ENCODE measurements at places on chromosomes 1 and 21.

DNA sequence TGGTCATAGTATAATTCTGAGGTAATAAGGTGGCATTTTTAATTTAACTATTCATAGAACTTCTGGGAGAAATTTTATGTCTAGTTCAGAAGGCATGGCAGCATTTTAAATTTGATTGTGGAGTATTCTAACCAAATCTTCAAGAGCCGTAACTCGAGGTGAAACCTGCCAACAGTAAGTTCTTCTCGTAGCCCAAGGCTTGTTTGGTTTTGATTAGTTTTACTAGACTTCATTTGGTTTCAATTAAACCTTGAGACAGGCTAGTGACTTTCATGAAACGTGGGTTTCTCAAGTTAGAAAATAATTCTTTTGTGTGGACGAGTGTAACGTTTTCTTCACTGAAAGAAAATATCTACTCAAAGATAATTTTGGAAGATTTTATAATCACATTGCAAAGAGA, 395.5 kb downstream of the USP25 start:
- no peaks in the 10 kb centered on the region for H3K27me3 ChIP-seq
- no peak for DNase-seq
- no peak overlapping the region for H3K4me3 ChIP-seq
- H3K27ac ChIP-seq = no peak overlapping the region

GRCh38 chr1:89802051-89802450, 18.8 kb upstream of the LRRC8D start:
- H3K27ac ChIP-seq = no peak overlapping the region
- no peaks in the 10 kb centered on the region for H3K36me3 ChIP-seq
- no peak for DNase-seq
- peaks cover 27% of the 10 kb centered on the region for H3K4me1 ChIP-seq

DNA sequence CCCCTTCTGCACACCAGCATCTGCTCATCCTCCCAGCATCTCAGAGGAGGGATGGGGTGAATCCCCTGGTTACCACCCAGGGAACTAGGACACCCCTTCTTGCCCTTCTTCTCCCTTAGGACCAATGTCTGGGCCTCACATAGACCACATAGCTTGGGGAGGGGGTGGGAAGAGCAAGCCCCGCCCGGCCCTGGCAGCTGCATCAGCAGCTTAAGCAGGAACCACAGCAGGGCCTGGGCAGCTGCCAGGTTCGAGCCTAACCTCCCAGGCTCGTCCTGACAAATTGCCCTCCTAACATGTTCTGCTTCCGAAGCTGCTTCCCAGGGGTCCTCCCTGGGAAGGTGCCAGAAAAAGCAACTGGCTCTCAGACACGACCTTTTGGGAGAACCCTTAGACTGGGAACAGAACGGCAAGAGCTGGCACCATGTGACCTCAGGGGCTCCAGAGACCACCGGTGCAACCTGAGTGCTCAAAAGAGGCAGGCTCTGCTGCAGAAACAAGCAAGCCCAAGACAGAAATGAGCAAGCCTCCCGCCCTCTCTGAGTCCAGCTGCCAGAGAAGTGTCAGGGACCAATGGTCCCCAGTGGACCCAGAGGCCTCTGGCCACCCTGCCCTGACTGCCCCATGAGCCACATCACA, 18.4 kb upstream of the CLSTN1 start:
- peaks cover 13% of the 10 kb centered on the region for H3K4me1 ChIP-seq
- H3K27me3 ChIP-seq = no peaks in the 10 kb centered on the region
- no peak for DNase-seq
- H3K36me3 ChIP-seq = no peaks in the 10 kb centered on the region
- H3K27ac ChIP-seq = no peak overlapping the region

DNA sequence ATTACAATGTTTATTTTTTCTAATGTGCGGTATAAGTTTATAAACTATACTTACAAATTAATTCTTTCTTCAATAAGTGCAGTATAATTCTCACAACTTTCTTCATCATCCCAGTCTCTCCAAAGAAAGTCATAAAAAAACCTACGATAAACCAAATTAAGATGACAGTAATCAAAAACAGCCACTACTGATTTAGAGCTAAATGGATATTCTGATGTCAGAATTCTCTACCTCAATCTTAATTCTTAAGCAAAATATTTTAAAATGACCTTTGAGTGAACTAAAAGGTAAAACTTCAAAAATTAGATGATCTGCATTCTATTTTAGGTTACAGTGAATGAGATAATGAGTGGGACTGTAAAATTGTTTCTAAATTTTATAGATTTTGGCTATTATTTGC, 13.6 kb downstream of the SHCBP1L start:
- H3K4me1 ChIP-seq = no peaks in the 10 kb centered on the region
- H3K27ac ChIP-seq = no peak overlapping the region
- H3K4me3 ChIP-seq = no peak overlapping the region
- no peaks in the 10 kb centered on the region for H3K36me3 ChIP-seq
- DNase-seq = no peak

- H3K27ac ChIP-seq = no peak overlapping the region
- no peak overlapping the region for H3K4me3 ChIP-seq
- H3K36me3 ChIP-seq = no peaks in the 10 kb centered on the region
- H3K4me1 ChIP-seq = no peaks in the 10 kb centered on the region
- no peaks in the 10 kb centered on the region for H3K27me3 ChIP-seq
Measured at GRCh38 chr1:218829097-218829496, 344.6 kb upstream of the LYPLAL1 start.

DNA sequence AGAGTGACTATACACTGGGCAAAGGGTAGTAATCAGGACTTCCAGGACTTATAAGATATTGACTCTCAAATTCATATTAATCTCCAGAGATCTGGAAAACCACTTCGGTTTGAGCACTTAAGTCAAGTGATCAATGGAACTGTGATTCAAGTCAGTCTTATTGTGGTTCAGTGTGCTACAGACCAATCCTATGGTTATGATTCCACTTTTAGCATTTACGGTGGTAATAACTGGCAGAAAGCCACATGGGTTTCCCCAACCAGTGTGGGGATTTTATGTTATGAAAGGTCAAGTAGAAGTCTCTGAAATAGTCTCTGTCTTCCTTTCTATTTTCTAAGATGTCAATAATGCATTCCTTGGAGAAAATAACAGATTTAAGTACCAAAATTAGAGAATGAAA, 151.3 kb upstream of the NEGR1 start:
- H3K27me3 ChIP-seq = no peaks in the 10 kb centered on the region
- H3K4me3 ChIP-seq = no peak overlapping the region
- H3K36me3 ChIP-seq = no peaks in the 10 kb centered on the region

GRCh38 chr1:182299728-182300616, 91.6 kb downstream of the GLUL start:
- no peaks in the 10 kb centered on the region for H3K36me3 ChIP-seq
- H3K4me3 ChIP-seq = no peak overlapping the region
- peak overlapping the region; percentile 28 for H3K27ac ChIP-seq
- H3K27me3 ChIP-seq = no peaks in the 10 kb centered on the region

DNA sequence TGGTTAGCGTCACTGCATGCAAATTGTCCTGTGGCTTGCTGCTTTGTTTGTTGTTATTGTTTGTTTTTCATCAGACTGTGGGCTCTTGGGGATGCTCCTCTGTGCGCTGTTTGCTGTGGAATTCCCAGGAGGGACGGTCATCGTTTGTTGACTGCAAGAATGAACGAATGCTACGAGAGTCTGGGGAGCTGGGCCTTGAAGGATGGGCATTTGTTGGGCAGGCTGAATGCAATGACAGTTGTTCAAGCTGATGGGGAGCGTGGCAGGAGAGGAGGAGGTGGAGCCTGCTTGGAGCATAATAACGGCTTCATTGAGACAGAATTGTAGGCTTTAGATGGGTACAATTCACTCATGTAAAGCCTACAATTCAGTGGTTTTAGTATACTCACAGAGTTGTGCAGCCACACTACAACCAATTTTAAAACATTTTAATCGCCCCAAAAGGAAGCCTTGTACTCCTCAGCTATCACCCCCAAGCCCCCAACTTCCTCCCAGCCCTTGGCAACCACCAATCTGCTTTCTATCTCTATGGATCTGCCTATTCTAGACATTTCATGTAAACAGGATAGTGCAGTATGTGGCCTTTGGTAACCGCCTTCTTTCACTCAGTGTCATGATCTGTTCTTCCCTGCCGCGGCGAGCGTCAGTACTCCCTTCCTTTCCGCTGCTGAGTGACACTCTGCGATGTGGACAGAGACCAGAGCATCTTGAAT, 190.2 kb downstream of the CAMTA1 start:
- no peak for DNase-seq
- no peaks in the 10 kb centered on the region for H3K27me3 ChIP-seq
- no peaks in the 10 kb centered on the region for H3K36me3 ChIP-seq

- DNase-seq = no peak
- H3K36me3 ChIP-seq = no peaks in the 10 kb centered on the region
- no peak overlapping the region for H3K4me3 ChIP-seq
- no peak overlapping the region for H3K27ac ChIP-seq
Measured at GRCh38 chr1:108357802-108358201, 92.3 kb upstream of the NBPF6 start.

GRCh38 chr1:94866164-94866807, 46.1 kb downstream of the SLC44A3 start:
- H3K4me3 ChIP-seq = no peak overlapping the region
- H3K27me3 ChIP-seq = no peaks in the 10 kb centered on the region
- no peak for DNase-seq
- peaks cover 9% of the 10 kb centered on the region for H3K4me1 ChIP-seq
- H3K27ac ChIP-seq = no peak overlapping the region

GRCh38 chr1:1755426-1755825, 22.8 kb downstream of the NADK start:
- H3K4me1 ChIP-seq = no peaks in the 10 kb centered on the region
- H3K27ac ChIP-seq = no peak overlapping the region
- H3K27me3 ChIP-seq = no peaks in the 10 kb centered on the region
- H3K36me3 ChIP-seq = peaks cover 79% of the 10 kb centered on the region
- DNase-seq = no peak
- H3K4me3 ChIP-seq = no peak overlapping the region

DNA sequence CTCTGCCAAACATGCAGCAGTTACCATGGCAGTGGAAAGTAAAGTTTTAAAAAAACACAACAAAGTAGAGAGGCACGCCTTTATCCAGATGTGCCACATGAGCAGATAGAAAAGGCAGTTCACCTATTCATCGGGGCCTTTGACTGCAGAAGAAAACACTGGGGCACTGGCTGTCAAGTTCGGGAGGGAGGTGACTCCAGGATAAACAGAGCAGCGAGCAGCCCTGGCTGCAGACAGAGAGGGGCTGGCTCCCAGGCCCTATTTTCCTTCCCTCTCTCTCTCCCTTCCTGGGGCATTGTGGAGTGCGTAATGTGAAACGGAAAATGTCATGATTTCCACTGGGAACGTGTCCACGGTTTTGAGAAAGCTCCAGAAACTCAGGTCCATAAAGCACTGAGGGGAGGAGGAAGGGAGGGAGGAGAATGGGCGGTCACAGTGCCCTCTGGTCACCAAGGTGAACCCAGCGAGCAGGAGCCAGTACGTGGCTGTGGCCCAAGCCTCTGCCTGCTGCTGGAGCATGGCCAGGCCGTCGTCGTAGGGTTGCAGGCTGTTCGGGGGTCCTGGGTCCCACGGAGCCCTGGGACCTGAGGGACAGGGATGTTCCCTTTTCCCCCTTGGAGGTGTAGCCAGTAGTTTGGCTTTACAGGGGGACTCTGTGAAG, 114.7 kb upstream of the IRF2BP2 start:
- H3K4me3 ChIP-seq = peak overlapping the region; percentile 61
- no peaks in the 10 kb centered on the region for H3K36me3 ChIP-seq
- no peak for DNase-seq
- peak overlapping the region; percentile 95 for H3K27ac ChIP-seq
- H3K27me3 ChIP-seq = no peaks in the 10 kb centered on the region

- H3K4me1 ChIP-seq = no peaks in the 10 kb centered on the region
- no peaks in the 10 kb centered on the region for H3K36me3 ChIP-seq
- no peak overlapping the region for H3K4me3 ChIP-seq
- no peak overlapping the region for H3K27ac ChIP-seq
- DNase-seq = no peak
Measured at GRCh38 chr1:62307895-62308492, 11.2 kb downstream of the KANK4 start.

GRCh38 chr1:38696371-38696770, 163.2 kb downstream of the RRAGC start:
- no peak for DNase-seq
- H3K4me3 ChIP-seq = no peak overlapping the region
- H3K27ac ChIP-seq = no peak overlapping the region
- no peaks in the 10 kb centered on the region for H3K4me1 ChIP-seq
- no peaks in the 10 kb centered on the region for H3K36me3 ChIP-seq
- H3K27me3 ChIP-seq = no peaks in the 10 kb centered on the region

DNA sequence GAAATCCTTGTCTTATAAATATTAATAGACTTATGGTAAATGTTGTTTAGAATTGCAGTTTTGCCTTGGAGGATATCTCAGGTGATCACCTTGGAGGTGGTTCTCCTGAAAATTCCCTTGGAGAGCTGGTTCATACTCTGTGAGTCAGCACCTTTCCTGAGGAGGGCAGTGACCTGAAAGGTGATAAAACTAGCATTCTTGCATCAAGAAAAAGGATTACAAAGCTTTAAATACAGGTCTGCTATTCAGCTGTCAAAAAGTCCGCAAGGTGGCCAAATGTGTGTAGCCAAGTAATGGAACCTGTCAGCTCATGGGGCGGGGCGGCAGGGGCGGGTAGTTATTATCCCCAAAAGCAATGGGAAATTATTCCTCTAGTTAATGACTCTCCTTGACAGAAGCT, 52.8 kb upstream of the EDARADD start:
- no peaks in the 10 kb centered on the region for H3K36me3 ChIP-seq
- no peaks in the 10 kb centered on the region for H3K4me1 ChIP-seq
- H3K27me3 ChIP-seq = no peaks in the 10 kb centered on the region

DNA sequence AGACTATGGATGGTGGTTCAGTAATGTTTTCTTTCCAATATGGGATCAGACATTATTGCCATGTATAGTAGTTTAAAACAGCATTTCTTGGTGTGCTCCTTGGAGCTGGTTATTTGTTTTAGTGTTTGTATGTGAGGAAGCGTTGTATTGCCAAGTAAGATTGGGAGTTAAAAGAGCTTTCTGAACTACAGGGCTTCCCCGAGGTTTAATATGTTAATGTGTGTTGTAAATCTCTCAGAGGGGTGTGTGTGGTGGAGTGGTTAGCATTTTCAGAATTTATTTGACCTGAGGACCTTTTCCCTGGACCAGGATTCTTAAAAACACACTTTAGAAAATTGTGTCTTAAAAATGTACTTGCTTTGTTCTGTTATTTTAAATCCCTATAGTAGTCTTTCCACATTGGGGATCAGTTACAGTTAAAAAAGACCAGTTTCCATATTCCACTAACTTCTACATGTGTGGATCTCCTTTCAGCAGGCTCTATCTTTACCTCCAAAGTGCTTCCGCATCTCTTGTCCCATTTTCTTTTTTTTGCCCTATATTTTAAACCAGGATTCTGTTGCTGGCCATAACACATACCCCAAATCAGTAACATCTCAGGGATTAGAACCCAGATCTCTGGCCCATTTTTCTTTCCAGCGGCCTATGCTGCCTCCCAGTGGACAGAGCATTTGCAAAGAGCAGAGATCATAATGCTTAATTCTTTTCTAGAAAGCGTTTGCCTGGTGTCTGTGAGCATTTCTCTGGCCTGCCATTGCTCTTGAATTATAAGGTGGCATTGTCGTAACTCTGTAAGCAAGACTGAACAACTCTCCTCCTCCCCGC, 58.6 kb downstream of the PBX1 start:
- no peaks in the 10 kb centered on the region for H3K4me1 ChIP-seq
- no peak overlapping the region for H3K4me3 ChIP-seq
- DNase-seq = no peak
- no peaks in the 10 kb centered on the region for H3K36me3 ChIP-seq
- H3K27me3 ChIP-seq = no peaks in the 10 kb centered on the region

- no peaks in the 10 kb centered on the region for H3K36me3 ChIP-seq
- DNase-seq = no peak
- no peaks in the 10 kb centered on the region for H3K27me3 ChIP-seq
- H3K4me3 ChIP-seq = no peak overlapping the region
- H3K4me1 ChIP-seq = no peaks in the 10 kb centered on the region
Measured at GRCh38 chr1:47572731-47573430, 135.0 kb downstream of the FOXD2 start.
